ENCODE measurements at places on chromosomes 4 and X. TPM values are rescaled to one million over a fixed set of nuclear protein-coding genes. Genes with fewer than 3 reads are reported as not detected.

ARAP2 gene
- total RNA-seq: 7.5 TPM

NAP1L3 gene
- total RNA-seq: 3.1 TPM

COQ2 gene
- 4.6 TPM for total RNA-seq

POF1B gene
- total RNA-seq: under 0.01 TPM

SERTM2 gene
- total RNA-seq: not detected

ITM2A gene
- total RNA-seq: 62.8 TPM

SATL1 gene
- not detected for total RNA-seq

ARMCX1 gene
- total RNA-seq: 35.3 TPM

NOX1 gene
- not detected for total RNA-seq

GYG2 gene
- 4.6 TPM for total RNA-seq

CXCL8 gene
- total RNA-seq: not detected

MAGED2 gene
- total RNA-seq: 197 TPM

POU4F2 gene
- total RNA-seq: not detected

PIN4 gene
- 10.1 TPM for total RNA-seq

F8A2 gene
- not detected for total RNA-seq

CXCR3 gene
- 0.42 TPM for total RNA-seq

EDA2R gene
- total RNA-seq: 2.8 TPM

GAGE1 gene
- not detected for total RNA-seq

SH3BGRL gene
- total RNA-seq: 338 TPM

MAGEA2 gene
- total RNA-seq: not detected

MMRN1 gene
- 10.4 TPM for total RNA-seq

UGT2B10 gene
- not detected for total RNA-seq

HS6ST2 gene
- 0.99 TPM for total RNA-seq

CASK gene
- 25.0 TPM for total RNA-seq

NEUROG2 gene
- total RNA-seq: not detected

UGT2B17 gene
- total RNA-seq: not detected

SPATA4 gene
- 0.33 TPM for total RNA-seq

LIMCH1 gene
- 68.5 TPM for total RNA-seq

ANOS1 gene
- 2.7 TPM for total RNA-seq

CXCL1 gene
- total RNA-seq: 1.8 TPM

CLCN4 gene
- total RNA-seq: 1.6 TPM

NPFFR2 gene
- 1.0 TPM for total RNA-seq

MAGEA9 gene
- total RNA-seq: not detected

PRPS2 gene
- 12.5 TPM for total RNA-seq

GABRE gene
- 3.8 TPM for total RNA-seq

MAGEA4 gene
- not detected for total RNA-seq

CSAG2 gene
- not detected for total RNA-seq

CLDN22 gene
- total RNA-seq: not detected

MXRA5 gene
- 3.8 TPM for total RNA-seq

RAI2 gene
- total RNA-seq: 26.2 TPM

GRPR gene
- total RNA-seq: 14.1 TPM

ASB12 gene
- not detected for total RNA-seq

RADX gene
- 1.7 TPM for total RNA-seq

TEX11 gene
- total RNA-seq: not detected

FATE1 gene
- not detected for total RNA-seq

RTL9 gene
- 0.06 TPM for total RNA-seq

HEPH gene
- total RNA-seq: 68.9 TPM

RENBP gene
- total RNA-seq: 8.2 TPM

SSX7 gene
- not detected for total RNA-seq

SHISA3 gene
- 9.1 TPM for total RNA-seq

CABS1 gene
- total RNA-seq: not detected

SETD7 gene
- total RNA-seq: 67.1 TPM

DMD gene
- total RNA-seq: 200 TPM

USP38 gene
- 25.5 TPM for total RNA-seq

EMCN gene
- total RNA-seq: 19.0 TPM

CXCL6 gene
- total RNA-seq: not detected
